ENCODE measurements at places on chromosomes 6 and 20.

DNA sequence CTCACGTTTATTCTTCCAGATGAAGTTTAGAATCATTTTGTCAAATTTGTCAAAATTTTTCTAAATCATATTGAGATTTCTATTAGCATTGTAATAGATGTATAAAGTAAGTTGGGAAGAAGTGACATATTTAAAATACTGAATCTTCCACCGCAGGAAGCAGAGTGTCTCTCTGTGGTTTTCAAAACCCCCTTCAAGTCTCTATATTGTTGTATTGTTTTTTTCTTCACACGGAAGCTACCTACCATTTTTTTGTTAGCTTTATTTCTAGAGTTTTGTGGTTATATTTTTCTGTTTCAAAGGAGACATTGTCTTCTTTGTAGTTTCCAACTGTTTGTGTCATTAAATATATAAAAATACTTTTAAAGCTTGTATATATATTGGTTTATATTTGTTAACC, 188.6 kb downstream of the ZDHHC14 start:
- DNase-seq: no peak

DNA sequence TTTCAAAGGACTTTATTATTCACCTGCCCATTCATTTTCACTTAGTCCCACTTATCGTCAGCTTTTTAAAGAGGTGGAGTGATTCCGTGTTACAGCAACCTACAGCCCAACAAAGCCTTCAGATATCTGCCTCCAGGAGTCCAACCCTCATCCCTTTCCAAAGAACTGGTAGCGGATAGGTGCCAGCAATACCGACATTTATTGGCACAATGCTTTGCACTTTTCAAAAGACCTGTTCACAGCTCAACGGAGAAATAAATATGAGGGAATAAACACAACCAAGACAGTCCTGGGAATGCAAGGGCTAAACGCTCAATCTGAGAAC, 819 bp upstream of the MTRF1L start:
- DNase-seq: peak; percentile 56

GRCh38 chr6:33738153-33738552, 8.6 kb downstream of the IP6K3 start:
- no peak for DNase-seq

DNA sequence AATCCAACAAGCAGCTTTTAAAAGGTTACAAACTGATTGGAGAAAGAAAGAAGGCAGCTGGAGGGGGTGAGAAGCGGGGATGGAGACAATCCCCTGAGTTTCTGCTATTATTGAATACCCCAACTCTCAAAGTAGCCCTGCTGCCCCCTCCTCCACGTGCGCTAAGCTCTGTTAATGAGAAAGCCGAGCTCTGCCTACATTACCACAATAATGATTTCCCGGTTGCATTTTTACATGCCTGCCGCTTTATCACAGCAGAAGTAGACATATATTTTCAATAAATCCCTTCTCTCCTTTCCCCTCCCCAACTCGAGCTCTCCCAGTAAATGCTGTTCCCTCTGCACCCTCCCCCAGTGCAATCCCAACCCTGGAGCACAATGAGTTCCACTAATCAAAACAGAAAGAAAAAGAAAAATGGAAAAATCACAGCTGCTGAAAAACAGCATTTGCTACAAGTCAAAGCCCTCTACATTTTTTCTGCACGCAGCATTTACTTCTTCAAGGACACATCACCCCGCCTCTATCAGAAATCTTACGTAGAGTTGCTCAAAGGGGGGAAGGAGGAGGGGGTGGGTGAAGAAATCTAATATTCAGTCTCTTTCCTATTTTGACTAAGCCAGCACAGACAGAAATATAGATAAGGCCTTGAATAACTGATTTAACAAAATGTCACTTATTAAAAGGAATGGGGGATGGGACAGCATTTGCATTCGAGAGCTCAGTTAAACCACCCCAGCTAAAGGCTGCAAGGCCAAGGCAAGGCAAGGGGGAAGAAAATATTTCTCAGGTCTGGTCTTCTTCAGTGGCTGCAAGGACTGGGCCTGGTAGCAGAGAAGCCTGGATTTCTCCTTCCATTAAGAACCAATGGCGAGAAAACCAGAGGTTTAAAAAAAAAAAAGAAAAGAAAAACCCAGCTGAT, 10.7 kb downstream of the TRERF1 start:
- no peak for DNase-seq

GRCh38 chr6:98995116-98995515, 47.4 kb upstream of the FBXL4 start:
- DNase-seq: no peak

DNA sequence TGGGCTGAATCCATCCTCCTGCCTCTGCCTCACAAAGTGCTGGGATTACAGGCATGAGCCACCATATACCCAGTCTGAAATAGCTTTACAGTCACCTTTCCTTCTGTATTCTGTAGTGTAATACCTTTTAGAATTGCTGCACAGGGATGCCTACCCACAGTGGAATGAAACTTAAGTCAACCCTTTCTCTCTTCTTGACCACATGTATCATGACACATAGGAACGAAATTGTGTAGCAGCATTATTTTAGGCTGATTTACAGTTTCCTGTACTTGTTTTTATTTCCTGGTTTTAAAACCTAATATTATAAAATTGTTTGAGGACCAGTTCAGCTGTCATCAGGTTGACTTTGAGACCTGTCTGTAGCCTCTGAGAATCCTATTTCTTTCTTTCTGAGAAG, 297.8 kb downstream of the ZFAND3 start:
- DNase-seq: no peak

DNA sequence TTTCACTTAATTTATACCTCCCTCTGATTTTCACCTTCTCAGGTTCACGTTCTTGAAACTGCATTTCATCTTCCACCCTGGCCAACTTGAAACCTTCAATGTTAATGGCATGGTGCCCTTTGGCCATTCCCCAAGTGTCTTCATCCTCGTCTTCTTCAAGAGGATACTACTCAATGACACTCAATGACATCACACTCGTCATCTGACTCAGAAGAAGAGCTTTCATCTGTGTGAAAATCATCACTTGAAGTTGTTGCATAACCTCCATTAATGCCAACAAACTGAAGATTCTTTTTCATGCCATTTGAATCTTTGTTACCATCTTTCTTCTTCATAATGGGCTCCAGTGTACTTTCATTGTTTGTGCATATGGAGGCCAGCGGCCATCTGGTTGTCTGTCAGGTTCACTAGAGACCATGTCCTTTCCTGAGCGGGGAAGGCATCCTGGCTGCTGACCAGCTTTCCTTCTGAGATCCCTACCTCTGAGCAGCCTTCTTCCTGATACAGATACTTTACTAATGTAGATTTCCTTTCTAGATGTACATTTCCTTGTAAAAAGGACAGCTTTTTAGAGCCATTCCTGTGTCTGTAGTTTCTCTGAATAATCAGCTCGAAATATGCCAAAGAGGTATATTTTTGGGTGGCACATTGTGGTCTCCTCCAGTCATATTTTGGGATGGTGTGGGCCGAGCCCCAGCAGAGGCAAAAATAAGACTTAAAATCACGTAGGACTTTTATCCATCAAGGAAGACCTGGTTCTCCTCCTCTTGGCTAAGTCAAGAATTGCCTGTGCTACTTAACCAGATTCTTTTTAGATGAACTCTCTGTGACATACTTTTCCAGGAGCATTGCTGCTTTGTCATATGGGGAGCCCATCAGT, 21.3 kb downstream of the TRMT6 start:
- DNase-seq: no peak

DNA sequence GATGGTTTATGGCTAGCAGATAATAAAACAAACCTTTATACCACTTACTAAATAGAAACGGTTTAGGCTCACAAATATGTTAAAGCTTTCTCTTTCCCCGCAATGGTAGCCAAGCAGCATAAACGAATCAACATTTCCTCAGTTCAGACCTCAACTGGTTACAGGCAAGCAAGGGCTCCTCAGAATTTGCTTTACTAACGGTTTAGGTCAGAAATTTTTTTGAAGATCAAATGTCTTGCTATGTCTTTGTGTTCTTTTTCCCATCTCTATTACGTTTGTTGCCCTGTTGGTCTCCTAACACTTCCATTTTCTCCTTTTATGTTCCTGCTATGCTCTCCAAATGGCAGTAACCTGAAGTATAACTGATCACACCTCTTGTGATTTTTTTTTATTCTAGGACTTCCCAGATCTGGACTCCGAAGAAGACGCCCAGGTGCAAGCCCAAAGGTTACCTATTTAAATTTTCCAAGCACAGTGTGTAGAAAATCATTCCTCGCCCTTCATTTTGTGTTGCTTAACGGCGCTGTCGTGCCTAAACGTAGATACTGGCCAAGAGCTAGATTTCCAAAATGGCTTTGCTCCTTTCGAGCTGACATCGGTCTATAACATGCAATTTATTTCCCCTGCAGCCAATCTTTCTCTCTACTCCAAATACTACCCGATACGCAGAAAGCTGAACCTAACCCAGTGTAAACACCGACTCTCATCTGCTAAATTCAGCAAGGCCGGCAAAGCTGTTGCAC, 717 bp upstream of the ASF1A start:
- peak; percentile 93 for DNase-seq

DNA sequence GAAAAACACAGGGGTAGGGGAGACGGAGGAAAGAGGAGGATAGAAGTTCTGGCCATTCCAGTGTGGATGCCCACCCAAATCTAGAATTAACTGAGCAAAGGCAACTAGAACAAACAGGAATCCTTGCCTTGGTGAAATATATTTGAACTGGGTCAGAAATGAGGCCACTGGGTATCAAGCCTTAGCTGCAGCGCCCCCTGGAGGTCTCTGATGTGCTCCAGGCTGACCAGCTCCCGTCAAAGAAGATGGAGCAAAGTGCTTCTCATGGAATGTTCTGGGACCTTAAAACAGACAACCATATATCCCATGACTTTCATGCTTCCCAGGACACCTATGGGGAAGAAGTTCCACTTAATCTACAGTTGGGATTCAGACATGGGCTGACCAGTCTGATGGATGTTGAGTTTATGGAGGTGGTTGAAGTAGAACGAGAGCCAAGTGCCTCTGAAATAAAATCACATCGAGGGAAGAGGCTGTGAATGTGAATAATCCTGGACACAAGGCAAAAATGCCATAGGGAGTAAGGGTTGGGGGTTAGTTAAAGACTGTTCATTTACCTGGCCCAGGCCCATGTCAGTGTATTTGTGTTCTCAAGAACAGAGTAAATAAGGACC, 50.4 kb downstream of the HLA-DPB1 start:
- DNase-seq: peak; percentile 2

- no peak for DNase-seq
Measured at GRCh38 chr6:113281014-113281413, 576.1 kb upstream of the MARCKS start.

DNA sequence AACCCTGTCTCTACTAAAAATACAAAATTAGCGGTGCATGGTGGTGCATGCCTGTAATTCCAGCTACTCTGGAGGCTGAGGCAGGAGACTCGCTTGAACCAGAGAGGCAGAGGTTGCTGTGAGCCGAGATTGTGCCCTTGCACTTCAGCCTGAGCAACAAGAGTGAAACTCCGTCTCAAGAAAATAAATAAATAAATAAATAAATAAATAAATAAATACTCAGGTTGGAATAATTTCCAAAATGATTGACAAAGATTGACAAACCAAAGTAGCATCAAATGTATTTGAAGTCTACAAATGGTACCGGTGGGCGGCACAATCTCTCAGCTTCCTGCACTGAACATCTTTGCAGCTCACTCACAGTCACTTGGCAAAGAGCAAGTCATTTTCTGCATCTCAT, 144.1 kb upstream of the NRSN1 start:
- DNase-seq: no peak

DNA sequence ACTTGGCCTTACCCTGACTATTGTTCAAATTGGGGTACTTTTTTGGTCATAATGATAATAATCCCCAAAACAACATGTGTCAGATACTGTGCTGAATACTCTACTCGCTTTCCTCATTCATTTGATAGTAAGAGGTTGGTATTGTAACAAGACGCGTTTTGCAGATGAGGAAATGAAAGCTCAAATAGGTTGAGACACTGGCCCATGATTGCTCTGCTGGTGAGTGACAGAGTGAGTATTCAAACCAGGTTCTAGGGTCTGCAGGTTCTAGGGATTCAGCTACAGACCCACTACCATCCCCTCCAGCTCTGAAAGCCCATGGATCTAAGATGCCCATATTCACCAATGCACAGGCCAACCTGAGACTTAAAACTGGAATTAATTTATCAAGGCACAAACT, 1.3 kb upstream of the ENPP4 start:
- DNase-seq: no peak

GRCh38 chr6:113530769-113531168, 326.4 kb upstream of the MARCKS start:
- no peak for DNase-seq

DNA sequence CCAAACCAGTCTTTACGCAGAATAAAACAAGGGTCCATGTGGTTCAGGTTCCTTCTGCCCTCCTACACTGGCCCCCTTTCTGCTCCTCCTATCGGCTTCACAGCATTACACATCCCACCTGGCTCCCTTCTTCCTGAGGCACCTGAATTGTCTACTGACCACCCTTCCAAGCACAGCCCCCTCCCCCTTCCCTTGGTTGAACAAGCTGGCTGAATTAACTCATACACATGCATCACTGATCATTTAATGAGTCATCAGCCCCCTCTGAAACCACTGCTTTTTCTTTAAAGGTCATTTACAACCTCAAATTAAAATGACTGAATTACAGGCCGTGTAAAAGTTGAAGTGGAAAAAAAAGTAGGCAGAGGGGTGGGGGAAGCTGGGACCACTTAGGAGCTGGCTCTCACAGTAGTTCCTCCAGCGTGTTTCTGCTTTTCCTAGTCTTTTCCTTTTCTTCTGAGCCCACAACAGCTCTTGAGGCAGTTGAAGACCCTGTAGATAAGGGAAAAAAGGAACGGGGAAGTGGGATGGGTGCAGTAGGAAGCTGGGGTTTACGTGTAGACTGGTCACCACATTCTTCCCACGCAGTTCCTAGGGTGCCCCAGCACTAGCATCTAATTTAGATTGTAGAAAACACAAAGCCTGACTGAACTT, 67.6 kb downstream of the FYN start:
- no peak for DNase-seq

- no peak for DNase-seq
Measured at GRCh38 chr20:58583586-58583985, 67.5 kb upstream of the STX16 start.

DNA sequence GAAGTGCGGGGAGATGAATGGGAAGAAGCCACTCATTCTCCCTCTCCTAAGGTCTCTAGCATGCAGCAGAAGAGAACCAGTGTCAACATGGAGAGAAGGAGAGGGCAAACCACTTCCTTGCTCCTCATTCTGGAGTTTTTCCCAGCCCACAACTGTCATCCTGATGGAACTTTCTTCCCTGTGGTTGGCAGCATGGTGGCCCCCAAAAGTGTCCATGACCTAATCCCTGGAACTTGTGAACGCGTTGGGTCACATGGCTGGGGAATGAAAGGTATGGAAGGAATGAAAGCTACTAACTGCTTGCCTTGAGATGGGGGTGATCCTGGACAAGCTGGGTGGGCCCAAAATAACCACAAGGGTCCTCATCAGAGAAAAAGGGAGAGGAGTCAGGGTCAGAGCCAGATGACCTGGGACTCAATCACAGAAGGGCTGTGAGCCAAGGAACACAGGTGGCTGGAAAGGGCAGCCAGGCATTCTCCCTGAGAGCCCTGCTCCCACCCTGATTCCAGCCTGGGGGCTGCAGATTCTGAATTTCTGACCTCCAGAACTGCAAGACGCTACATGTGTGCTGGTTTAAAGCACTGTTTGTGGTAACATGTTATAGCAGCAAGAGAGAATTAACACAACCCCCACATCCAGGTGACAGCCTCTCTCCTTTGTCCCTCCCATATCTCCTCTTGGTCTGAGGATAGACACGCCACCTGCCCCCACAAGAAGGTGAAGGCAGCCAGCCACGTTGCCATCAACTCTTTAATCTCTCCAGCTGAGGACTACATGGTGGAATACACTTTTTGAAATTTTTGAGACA, 63.2 kb downstream of the PYGB start:
- no peak for DNase-seq

- DNase-seq: no peak
Measured at GRCh38 chr6:87378947-87379346, 28.8 kb upstream of the CFAP206 start.

GRCh38 chr6:39128106-39128505, 13.1 kb upstream of the SAYSD1 start:
- DNase-seq: no peak
